ENCODE measurements at places on chromosomes 3 and 15.

GRCh38 chr15:57183614-57184344 is 192.5 kb upstream of the CGNL1 start:
- no peak for DNase-seq

GRCh38 chr15:41661078-41661517 is 893 bp downstream of the MGA start:
- DNase-seq, result no peak

DNA sequence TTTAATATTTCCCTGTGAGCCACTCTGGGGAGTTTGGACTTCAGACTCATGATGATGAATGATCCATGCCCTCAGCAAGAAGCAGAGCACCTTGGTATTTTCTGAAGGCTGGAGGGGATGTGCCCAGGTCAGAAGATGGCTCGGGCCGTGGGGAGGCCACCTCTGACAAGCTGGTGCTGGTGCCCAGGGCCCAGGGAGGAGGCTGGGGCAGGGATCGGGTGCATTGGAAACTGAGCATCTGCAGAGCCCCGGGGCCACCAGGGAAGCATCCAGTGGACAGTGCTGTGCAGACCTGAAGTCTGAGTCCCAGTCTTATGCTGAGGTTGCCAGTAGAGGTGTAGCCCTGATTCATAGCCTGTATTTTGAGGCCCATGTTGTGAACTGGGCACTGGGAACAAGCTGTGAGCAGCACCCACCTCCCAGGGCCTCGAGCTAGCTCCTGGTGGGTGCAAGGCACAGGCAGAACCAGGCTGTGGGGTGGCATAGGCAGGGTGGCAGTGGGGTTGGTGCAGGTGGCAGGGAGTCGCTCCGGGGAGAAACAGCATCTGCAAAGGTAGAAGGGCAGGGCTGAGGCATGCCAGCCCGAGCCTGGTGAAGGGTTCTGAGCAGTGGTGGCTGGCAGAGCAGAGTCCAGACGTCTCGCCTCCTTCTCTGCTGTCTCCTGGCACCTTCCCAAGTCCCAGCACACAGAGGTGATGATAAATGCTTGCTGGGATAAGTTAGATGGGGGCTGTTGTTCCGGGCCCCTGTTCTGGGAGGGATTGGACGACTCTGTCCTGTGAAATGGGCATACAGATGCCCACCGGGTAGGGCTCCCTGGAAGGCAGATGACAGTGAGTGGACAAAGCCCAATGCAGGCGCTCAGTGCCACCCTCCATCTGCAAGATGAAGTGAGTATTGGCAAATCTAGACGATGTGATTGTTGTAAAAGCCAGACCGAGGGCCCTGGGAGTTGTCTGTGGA is 10.6 kb downstream of the DNAJB8 start:
- DNase-seq, result no peak

DNA sequence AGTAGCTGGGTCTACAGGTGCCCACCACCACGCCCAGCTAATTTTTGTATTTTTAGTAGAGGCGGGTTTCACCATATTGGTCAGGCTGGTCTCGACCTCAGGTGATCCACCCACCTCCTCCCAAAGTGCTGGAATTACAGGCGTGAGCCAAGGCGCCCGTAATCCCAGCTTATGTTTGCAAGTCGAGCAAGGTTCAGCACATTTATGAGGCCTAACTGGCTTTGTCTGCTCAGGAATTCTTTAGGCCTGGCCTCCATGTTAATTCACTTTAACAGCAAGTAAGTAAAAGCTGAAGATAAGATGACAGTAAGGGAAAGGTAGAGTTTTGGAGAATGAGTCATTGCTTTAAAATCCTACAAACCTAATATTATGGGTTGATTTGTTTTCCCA is 24.6 kb downstream of the SIDT1 start:
- no peak for DNase-seq

DNA sequence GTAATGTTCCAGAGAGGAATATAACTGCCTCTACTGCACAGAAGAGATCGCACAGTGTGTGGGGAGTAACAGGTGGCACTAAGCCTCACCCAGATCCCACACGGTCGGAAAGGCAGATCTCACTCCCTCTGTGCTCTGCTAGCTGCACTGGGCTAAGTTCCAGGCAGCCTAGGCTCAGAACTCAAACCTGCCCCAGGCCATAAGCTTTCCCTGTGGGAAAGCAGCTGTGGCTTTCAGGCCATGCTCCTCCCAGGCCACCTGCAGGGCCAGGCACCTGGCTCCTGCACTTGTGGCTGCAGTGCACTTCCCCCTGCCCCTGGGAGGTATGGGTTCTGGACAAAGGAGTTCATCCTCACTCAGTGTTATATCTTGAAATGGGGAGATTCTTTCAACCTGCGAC is 27.5 kb downstream of the PCCB start:
- DNase-seq, result no peak

- DNase-seq, result no peak
These were observed 453.0 kb upstream of the GOLIM4 start for GRCh38 chr3:168548719-168549118.

GRCh38 chr3:117557464-117558090 is 848.0 kb downstream of the TUSC7 start:
- DNase-seq, result no peak

DNA sequence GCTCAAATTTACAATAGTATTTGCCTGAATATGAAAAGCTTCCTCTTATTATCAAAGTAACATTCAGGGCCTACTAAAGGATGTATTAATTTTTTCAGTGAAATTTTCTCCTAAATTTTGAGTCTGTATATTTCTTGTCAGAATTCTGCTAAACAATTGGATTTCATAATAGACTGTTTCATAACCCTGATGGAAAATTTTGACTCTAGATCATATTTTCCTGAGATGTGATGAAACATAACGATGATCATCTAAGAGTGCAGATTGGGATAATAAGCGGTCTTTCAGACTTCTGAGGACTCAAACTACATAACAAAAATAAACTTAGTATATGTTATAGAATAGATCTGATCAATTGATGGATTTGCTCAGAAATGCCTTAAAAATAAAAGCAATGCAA is 574.5 kb upstream of the TBL1XR1 start:
- no peak for DNase-seq

DNA sequence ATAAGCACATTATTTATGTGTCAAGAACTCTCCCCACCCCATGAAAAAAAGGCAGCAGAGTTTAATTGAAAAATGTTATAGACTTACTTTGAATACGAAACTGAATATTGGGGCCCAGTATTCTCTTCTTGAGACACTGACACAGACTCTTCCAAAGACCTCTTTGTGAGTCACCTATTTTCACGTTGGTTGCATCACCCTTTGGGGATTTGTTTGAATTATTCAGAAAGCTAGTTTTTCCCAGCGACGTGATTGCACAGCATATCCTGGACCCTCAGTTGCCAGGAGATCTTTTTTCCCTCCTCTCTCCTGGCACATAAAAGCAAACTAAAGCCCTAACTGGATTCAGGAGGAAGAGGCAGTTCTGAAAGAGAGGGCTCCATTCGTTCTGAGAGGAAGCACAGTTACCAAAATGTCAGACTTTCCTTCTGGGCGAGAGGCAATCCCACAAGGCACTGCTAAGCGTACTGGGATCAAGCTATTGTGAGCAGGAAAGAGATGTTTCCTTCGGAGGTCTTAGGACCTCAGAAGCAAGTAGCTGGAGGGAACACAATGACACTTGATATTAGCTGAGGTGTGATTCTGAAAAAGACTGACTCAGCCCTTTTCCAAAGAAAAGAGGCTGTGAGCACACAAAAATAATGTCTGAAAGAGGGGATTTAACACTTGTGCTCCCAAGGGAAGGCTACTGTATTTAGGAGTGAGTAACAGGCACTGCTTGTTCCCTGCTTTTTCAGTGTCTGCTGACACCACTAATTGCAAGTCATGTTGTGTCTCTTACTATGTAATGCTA is 65.8 kb upstream of the CADPS start:
- DNase-seq, result no peak

DNA sequence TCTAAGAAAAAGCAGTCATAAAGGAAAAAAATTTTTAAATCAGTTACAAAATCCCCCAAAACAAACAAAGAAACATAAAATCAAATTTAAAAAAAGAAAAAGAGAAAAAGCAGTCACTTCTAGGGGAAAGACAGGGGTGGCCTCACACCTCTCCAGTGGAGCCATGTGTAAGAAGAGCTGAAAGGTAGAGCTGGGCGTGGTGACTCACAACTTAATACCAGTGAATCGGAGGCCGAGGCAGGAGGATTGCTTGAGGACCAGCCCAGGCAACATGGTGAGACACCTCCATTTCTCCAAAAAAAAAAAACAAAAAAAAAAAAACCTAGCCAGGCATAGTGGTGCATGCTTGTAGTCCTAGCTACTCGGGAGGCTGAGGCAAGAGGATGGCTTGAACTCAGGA is 14.7 kb downstream of the MESD start:
- no peak for DNase-seq

- DNase-seq, result no peak
These were observed 98.6 kb upstream of the C15orf61 start for GRCh38 chr15:67422296-67422695.

- DNase-seq, result no peak
These were observed 40.2 kb upstream of the IDH2 start for GRCh38 chr15:90142216-90143165.

All from NCI-H187 (cell line).